Retinal pigment epithelial cell (primary cell): ENCODE measurements at places on chromosomes 5 and 9.

- no peak for DNase-seq
These were observed 254.4 kb downstream of the FAM114A2 start for GRCh38 chr5:153784277-153784676.

DNA sequence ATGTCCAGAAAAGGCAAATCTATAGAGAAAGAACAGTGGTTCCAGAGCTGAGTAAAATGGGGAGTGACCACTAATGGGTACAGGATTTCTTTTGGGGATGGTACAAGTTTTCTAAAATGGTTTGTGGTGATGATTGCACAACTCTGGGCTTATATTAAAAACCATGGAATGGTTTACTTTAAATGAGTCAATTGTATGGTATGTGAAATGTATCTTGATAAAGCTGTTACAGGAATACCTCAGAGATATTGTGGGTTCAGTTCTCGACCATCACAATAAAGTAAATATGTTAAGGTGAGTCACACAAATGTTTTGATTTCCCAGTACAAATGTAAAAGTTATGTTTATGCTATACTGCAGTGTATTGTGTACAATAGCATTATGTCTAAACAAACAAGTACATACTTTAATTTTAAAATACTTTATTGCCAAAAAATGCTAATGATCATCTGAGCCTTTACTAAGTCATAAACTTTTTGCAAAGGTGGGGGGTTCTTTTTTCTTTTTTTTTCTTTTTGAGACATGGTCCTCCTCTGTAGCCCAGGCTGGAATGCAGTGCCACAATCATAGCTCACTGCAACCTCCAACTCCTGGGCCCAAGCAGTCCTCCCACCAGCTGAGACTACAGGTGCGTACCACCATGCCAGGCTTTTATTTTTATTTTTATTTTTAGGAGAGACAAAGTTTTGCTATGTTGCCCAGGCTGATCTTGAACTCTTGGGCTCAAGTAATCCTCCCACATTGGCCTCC is 65.9 kb downstream of the SHOC1 start:
- DNase-seq = peak; percentile 59

- no peak for DNase-seq
These were observed 116.1 kb upstream of the TUT7 start for GRCh38 chr9:86470326-86470725.

DNA sequence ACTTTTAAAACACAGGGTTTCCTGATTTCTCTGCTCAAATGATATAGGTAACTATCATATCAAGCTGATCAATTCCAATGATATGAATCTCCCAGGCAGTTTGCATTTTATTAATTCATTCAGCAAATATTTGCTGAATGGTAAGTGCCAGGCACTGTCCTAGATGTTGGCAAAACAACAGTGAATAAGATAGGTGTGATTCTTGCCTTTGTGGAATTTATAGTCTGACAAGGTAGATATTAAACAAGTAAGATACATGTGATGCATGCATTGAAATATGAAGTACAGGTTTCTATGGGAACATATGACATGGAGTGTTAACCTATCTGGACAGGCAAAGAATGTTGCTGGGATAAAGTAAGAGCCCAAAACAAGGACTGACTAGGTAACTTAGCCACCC is 231.8 kb upstream of the DAB2 start:
- DNase-seq = no peak

GRCh38 chr9:135805422-135806022 is 101.8 kb downstream of the CAMSAP1 start:
- no peak for DNase-seq

- no peak for DNase-seq
These were observed 214.2 kb downstream of the FANCC start for GRCh38 chr9:95103281-95103771.

GRCh38 chr5:58871648-58872242 is 288.9 kb downstream of the RAB3C start:
- no peak for DNase-seq

- DNase-seq = no peak
These were observed 175.1 kb upstream of the MAP1B start for GRCh38 chr5:71932131-71932654.

GRCh38 chr9:4832786-4833579 is 40.2 kb downstream of the RCL1 start:
- DNase-seq = peak; percentile 96

DNA sequence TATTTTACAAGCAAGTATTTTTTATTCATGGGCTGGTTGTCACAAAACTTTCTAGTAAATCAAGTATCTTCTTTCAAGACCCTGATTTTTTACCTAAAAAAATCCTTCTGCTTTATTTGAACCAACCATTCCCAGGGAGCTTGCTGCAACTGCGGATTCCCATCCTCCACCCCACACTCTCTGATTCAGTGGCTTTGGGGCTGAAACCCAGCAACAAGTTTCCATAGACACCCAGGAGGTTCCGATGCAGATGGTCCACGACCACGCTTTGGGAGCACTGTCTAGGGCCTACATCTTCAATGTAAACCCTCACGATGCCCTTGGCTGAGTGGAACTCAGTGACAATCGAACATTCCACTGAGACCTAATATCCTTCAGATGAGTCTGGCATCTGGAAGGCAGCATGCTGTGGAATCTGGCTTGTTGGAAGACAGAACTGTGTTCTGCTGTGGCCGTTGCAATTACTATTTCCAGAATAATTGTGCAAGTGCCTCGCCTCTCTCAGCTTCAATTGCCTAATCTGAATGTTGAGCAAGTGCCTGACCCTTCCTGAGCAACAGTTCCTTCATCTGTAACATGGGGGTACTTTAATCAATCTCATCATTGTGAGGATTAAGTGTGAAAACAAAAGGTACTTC is 105.1 kb downstream of the INSYN2B start:
- no peak for DNase-seq

- no peak for DNase-seq
These were observed 121.5 kb downstream of the SV2C start for GRCh38 chr5:76204713-76205112.

DNA sequence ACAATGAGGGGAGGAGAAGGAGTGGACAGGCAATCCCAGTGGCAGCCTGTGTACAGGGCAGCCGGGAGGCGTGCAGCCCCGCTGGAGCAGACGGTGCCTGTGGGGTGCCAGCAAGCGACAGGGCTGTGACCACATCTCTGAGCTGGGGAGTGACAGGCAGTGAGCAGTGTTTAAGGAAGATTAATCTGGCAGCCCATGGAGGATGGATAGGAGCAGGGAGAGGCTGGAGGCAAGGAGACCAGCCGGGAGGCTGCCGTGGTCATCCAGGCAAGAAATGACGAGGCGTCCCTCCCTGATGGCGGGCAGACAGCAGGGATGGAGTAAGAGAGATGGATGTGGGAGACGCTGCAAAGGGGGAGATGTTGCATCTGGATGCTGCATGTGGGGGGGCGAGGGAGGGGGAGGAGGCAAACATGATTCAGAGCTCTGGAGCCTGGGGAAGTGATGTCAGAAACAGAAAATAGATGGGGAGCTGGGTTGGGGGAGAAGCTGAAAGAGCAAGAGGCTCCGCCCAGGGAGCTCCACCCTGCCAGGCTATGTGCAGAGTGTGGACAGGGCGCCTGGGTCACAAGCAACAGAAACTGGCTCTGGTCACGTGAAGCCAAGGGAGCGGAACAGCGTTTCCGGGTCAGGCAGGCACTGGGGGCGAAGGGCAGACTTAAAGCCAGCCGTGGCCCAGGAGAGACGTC is 12.6 kb downstream of the UNC5A start:
- DNase-seq = no peak

DNA sequence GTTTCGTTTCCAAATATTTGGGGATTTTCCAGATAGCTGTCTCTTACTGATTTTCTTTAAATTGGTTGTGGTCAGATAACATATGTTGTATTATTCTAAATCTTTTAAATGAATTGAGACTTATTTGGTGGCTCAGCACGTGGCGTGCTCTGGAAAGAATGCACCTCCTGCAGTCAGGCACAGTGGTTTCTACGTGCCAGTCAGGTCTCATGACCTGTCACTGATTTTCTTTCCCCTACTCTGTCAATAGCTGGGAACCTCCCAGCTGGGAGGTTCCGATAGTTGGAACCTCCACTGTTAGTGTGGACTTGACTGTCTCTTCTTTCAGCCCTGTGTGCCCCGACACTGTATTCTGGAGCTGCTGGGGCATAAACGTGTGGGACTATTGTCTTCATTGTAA is 27.6 kb downstream of the TRIP13 start:
- DNase-seq = no peak

- DNase-seq = no peak
These were observed 2.6 kb downstream of the CARD9 start for GRCh38 chr9:136370687-136371532.

DNA sequence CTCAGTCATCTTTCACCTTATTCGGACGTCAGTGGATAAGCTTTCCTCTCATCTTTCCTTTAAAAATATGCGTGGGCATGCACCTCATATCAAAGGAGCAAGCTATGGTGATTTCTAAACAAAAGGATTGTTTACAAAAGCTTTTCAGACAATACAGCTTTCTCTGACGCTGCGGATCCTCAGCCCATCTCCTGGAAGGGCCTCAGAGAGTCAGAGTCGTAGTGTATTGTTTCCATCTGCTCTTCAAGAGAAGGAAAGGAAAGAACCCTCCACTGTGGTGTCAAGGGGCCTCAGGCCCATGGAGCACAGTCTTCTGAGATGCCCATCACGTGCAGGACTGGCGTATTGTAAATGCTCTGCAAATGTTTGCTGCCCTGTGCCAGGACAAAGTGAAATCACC is 163.4 kb upstream of the MAP1B start:
- no peak for DNase-seq

GRCh38 chr5:95220381-95220780 is 64.5 kb downstream of the MCTP1 start:
- no peak for DNase-seq

GRCh38 chr9:16668734-16669295 is 201.7 kb downstream of the BNC2 start:
- no peak for DNase-seq

DNA sequence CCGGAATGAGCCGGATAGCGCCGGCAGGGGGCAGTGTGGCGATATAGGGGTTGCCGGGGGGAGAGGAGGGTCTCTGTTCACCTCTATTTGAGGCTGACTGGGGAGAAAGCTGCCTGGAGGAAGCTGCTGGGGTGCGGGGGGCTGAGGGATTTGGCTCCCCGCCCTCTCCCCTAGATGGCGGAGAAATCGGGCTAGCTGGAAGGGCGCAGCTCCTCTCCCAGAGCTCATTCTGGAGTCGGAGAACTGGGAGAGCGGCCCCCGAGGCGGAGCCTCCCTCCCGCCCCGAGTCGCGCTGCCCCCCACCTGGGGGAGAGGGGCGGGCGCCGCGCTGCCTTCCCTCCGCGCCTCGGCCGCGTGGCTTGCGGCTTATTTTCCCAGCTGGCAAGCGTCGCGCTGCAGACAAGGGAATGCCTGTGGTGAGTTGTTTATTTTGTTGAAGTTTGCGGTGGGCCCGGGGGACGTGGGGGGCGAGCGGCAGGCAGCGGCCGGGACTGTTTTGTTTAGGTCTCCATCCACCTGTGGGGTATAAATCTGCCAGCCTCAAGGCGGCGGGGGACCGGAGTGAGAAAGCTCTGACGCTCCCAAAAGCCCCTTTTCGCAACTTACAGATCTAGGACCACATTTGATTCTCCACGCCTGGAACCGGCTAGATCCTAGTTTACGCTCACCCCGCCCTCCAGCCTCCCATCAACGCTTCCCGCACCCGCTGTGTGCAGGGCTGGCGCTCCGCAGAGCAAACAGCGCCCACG is 4.1 kb upstream of the RGMB start:
- no peak for DNase-seq

DNA sequence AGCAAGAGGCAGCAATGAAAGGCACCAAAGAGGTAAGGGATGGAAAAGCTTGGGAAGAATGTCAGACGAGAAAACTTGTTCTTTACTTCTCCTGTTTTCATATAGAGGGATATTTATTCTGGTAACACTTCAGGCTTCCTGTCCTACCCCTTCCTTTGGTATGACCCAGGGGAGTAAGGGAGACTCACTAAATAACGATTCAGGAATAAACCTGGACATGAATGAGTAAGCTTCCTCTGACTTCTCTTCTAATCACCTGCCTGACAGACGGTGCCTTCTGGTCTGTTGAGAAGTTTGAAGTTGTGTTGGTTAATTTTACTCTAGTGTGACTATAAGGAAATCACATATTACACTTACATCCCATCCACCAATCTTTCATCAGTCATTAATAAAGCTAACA is 461.2 kb downstream of the CDH12 start:
- DNase-seq = no peak

DNA sequence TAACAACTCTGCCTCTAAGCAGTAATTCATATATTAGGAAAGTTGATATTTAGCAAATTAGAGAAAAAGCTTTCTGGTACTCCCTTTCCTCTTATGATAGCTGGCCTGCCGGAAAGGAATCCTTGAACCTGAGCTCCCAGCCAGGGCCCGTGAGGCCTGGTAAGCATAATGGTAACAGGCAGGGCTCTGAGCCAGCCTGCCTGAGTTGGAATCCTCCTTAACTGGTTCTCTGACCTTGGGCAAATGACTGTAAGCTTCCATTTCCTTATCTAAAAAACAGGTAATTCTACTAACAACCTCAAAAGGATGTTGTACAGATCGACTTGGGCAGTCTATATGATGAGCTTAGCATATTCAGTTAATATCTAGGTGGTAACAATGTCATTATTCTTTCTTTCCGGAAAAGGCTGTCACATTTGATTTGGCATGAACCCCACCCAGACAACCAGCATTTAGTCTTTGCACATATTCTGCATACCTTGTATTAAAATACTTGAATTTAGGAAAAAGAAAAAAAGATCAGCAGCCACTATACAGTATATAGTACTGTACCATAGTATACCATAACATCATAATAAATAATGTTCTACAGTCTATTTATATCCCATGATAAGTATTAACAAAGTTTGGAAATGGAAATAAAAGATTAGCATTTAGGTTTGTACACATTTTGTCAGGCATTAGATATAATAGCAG is 55.7 kb upstream of the MAP3K1 start:
- no peak for DNase-seq

DNA sequence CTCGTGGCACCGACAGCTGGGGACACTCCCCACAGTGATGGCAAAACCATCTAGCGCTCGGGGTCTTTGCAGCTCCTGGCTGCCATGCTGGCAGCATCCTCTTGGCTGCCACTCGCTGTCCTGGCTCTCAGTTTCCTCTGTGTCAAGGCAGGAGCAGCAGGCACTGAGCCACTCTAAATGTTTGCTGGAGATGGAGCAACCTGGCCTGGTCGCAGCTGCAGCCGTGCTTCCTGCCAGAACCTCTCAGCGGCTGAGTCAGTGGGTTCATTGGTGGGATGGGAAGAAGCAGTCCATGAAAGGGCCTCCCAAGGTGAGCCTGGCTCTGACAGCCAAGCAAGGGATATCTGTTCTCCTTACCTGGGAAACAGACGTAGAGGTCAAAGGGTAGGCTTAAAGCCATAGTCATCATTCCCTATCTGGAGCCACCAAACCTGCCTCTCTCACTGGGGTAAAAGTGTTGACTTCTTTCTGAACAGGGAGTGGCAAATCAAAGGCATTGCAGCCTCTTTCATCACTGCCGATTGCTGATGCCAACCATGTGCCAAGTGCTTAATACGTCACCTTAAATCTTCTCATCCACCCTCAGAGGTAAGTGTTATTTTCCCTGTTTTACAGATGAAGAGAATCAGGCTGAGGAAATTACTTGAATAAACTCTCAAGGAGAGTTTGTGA is 304.8 kb upstream of the ZNF462 start:
- no peak for DNase-seq
